ENCODE measurements at places on chromosomes 16 and 17.

GRCh38 chr17:82097184-82097918 is 685 bp downstream of the FASN start:
- peak; percentile 57 for DNase-seq

GRCh38 chr17:40895106-40895730 is 10.2 kb upstream of the KRT20 start:
- DNase-seq, result no peak

DNA sequence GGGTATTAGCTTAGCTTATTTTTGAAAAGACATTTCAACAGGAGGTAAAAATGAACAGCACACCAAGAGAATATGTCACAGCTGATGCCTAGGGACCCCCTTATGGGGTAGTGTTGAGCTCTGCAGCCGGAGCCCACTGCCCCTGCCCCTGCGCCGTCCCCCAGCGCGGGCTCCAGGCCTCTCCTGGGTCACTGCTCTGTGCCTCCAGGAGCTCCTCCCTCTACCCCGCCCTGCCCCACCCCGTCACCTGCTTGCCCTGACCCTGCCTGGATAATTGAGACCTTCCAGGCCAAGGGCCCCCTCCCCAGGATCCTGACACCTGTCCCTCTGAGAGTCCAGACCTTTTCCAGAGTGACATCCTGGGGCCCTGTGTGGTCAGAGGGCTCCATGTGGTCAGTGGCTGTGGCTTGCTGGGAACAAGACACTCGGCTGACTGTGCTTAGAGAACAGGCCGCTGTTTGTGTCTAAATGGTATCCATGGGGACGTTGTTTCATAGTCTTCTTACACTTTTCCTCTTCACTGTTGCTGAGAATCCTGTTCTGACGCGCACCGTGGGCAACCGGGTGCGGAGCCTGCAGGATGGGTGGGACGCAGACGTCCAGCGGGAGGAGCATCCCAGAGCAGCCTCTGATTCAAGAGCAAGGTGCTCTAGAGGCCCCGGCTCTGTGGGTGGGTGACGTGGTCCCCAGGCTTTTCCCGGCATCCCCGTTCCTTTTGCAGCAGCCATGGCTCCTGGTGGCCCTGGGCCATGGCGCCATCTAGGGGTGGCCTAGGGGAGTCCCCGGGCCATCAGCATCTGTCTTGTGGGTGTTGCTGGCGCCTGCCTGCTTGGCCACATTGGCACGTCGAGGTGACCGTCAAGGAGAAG is 20.0 kb upstream of the WFIKKN1 start:
- DNase-seq, result peak; percentile 67

DNA sequence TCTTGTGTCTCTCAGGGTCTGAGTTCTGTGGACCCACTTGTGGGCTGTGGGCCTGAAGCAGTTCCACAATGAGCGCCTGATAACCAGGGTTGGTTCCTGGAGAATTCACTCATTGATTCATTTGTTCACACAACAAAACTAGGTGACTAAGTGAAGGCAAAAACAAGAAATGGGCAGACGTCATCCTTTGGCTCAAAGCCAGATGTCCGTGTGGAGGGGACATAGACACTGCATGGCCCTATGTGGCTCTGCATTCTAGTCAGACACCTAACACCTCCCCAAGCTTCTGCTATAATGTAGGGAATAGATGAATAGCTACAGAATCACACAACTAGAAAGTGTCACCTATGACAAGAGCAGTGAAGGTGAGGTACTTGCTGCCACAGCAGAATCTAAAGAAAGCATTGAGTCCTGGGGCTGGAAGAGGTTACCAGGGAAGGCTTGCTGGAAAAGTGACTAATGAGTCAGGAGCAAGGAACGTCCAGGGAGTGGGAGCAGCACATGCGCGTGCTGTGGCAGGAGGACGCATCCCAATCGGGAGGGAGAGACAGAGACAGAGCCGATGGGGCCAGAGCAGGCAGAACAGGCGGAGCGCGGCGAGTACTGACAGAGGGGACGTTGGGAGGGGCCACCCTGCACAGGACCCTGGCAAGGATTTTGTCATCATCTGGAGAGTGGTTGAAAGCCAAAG is 58.9 kb downstream of the CES1 start:
- no peak for DNase-seq

- no peak for DNase-seq
Observed at GRCh38 chr17:31318298-31318801, 3.1 kb downstream of the EVI2A start.

GRCh38 chr16:75070012-75070841 is 46.4 kb downstream of the LDHD start:
- DNase-seq, result no peak

GRCh38 chr16:88810912-88811768 is 588 bp downstream of the APRT start:
- DNase-seq, result peak; percentile 57
